GM13976 (cell line): ENCODE measurements at places on chromosomes 7 and 10.

DNA sequence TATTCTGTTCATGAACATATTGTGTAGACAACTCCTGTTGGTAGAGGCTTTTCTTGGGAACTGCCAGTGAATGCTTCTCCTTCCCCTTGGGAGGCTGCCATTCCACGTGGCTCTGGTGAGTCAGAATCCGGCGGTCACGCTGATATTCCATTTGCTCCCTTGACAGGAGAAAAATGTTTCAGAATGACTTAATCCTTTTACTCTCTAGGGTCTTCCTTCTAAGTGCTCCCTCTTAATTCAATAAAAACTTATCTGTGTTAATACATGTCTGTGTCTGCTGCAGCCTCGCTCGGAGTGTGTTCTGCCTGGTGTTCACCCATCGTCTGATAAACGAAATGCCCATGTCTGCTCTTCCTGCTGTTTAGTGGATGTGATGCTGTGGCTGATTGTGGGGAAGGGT lies 278.6 kb downstream of the ARHGAP12 start:
- DNase-seq, result no peak

GRCh38 chr10:81130014-81130413 lies 592.3 kb downstream of the SH2D4B start:
- DNase-seq, result no peak

GRCh38 chr10:12135631-12136030 lies 6.2 kb downstream of the SEC61A2 start:
- DNase-seq, result no peak

DNA sequence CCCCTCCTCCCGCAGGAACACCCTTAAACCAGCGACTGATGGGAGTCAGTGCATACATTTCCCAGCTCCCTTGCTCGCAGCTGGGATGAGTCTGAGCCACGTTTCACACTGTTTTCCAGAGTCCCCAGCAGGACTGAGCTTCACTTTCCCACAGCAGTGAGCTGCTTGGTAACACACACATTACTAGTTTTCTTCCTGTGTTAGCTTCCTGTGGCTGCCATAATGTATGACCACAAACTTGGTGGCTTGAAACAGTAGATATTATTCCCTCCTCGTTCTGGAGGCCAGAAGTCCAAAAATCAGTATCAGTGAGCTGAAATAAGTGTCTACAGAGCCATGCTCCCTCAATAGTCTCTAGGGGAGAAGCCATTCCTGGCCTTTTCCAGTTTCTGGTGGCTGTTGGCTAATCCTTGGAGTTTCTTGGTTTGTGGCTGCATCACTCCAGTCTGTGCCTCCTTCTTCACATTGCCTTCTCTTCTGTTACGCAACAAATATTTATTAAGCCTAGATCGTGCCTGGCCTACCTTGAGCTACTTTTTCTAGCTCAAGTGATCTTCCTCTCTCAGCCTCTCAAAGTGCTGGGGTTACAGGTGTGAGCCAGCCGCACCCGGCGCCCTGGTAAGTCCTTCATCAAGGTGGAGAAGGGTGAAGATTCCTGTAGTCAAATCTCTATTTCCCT lies 26.2 kb upstream of the CARD11 start:
- no peak for DNase-seq

GRCh38 chr7:105581066-105581811 lies at the start of gene EFCAB10:
TSS of gene EFCAB10 (minus strand) at chr7:105581493. CDS start at chr7:105581463, 30 bp downstream.
- peak; percentile 71 for DNase-seq

- DNase-seq, result no peak
Observed at GRCh38 chr7:27123477-27124053, 7.0 kb downstream of the HOXA4 start.

GRCh38 chr7:131673576-131673975 lies 117.1 kb upstream of the PODXL start:
- DNase-seq, result no peak

DNA sequence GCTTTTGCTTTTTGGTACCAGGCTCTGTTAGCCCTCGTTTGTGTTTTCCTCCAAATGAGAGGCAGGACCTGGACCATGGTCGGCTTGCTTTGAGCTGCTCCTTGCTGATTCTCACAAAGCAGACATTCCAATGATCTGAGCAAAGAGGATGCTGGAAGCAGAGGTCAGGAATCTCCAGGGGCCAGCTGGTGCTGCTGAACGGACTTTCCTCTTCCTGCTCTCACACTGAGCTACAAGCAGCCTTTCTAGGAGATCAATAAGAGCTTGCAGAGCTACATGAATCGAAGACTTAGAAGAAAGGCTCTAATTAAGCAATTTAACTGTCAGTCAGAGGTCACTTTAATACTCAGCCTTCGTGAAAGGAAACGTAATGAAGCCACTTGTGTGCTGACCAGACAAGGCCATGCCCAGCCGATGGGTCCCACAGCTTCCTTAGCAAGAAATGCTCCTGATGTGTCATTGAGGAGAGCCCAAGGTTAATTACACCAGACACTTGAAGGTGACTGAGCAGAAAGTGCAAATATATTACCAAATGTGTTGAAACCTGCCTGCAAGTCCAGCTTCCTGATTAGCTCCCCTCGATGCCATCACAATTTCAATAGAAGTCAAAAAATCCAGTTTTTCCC lies 151.3 kb upstream of the RSU1 start:
- no peak for DNase-seq

GRCh38 chr7:9022456-9022855 lies 589.0 kb downstream of the NXPH1 start:
- DNase-seq, result no peak

GRCh38 chr7:155878250-155878649 lies 66.0 kb upstream of the SHH start:
- DNase-seq, result no peak

DNA sequence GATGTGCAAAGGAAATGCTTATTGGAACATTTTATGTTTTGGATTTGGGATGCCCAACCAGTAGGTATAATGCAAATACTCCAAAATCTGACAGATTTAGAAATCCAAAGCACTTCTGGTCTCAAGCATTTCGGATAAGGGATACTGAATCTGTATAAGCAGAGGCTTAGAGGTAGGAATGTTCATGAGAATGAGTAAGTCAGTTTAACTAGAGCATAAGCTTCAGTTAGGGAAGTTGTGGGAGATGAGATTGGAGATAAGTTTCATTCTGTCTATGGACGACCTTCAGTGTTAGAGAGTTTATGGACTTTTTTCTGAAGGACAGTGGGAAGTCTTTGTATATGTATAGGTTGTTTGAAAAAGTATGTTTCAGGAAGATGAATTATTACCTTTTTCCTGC lies 10.4 kb downstream of the TAX1BP1 start:
- DNase-seq, result no peak

DNA sequence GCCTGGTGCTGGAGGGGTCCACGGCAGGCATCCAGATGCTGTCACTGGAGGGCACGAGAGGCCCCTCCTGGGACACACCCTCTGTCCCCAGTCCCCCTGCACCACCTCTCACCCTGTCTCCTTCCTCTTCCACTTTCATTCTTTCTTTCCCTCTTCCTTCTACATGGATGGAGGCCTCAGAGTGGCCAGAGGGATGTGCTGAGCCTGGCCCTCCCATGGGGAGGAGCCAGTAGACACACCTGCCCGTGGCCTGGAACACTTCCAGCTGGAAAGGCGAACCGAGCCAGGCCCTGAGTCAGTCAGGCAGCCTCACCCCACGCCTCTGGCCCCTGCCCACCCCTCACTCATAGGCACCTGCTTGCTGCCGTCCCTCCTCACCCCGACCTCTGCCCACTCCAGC lies 55.9 kb upstream of the MXI1 start:
- no peak for DNase-seq

DNA sequence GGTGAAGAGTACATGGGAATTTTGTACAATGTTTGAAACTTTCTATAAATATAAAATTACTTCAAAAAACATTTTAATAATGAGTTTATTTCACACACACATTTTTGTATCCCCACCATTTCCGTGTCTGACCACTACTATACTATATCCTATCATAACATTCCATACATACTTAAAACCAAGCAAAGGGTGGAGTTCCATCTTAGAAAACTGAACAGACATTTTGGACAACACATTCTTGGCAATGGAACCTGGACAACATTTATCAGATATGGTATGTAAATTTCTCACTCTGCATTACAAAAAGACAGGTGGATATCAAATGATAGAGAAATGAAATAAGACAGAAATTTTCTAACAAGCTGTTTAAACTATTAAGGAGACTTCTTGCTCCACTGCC lies 168.9 kb downstream of the TWIST1 start:
- DNase-seq, result no peak

- peak; percentile 36 for DNase-seq
Observed at GRCh38 chr10:67837541-67838314, at the start of gene DNAJC12. TSS of gene DNAJC12 (minus strand) at chr10:67838188. CDS start at chr10:67838011, 177 bp downstream.

DNA sequence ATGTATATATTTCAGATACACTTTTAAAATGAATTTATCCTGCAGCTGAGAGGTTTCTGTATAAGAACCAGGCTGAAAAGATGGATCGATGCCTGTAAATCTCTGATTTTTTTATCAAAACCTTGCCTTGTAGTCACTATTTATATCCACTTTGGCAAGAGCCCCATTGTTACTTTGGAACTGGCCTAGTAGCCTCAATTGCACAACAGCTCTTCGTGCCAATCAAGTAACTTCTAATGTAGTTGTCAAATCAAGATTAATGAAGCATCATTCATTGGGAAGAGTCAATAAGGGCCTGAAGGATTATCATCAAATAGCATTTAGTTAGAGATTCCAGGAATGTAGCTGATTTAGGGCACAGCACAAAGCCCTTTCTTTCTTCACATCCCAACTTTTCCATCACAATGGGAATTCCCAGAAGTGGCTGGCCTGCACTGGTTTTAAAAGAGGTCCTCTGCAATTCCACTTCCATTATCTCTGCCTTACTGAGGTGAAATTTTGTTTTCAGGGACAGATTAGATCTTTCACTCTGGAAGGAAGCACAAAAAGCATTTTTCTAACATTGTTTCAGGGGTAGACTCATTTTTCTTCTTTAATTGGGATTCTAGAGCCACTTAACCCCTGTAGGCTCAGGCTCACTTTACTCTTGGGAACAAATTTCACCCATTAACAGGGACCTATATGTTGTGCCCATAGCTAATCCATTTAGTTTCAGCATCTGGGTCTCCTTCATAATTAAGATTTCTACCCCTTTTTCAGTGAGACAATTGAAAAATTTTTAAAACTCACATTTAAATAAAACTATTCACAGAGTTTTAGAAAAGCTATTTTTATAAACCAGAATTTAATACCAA lies 97.8 kb downstream of the CALCR start:
- DNase-seq, result no peak

DNA sequence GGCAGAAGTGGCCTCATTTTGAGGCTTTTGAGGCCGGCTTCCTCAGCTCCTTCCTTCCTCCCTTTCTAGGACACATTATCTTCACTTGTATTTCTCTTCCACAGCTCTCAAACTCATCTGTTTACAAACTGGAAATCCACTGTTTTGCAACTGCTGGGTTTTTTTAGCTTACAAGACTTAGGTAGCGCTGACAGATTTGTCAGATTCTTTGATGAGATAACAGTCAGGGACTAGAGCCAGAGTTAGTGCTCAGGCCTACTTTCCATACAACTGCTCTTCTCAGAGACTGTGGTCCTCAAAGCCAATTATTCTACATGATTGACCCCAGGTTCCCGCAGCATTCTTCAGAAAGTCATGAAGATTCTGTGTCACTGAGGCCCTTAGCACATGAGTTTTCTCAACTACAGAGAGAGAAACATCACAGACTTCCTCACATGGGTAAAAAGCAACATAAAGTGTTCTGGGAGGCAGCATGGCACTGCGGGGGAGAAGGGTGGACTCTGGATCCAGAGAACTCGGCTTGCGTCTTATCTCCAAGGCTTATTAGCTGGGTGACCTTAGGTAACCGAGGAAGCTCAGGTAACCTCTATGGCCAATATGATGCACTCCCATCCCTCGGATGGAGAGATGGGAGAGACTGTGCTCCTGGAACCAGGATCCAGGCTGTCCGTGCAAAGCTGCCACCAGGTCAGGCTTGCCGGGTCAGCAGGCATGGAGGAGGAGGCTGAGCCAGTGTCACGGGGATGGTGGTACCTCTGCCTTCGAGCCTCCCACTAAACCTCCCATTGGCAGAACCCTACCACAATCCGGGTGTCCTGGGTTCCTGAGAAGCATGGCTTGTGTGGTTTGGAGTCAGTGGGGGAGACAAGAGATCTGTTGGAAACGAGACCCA lies 10.5 kb downstream of the DDC start:
- no peak for DNase-seq

DNA sequence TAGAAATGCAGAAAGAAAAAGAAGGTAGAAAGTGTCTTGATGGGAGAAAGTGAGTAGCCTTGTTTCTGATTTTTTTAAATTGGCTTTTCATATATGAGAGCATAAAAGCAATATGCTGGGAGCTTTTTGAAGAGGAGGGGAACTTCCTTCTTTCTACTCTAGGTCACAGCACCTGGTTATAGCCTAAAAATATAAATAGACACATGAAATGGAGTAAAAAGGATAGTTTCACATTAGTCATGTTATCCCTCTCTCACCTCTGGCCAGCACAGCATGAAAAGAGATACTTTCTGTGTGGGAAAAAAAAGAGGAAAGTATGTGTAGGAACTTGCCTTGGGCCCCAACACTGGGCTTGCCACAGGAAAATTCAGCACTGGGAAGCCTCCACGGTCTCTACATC lies 292.2 kb upstream of the ZWINT start:
- no peak for DNase-seq

DNA sequence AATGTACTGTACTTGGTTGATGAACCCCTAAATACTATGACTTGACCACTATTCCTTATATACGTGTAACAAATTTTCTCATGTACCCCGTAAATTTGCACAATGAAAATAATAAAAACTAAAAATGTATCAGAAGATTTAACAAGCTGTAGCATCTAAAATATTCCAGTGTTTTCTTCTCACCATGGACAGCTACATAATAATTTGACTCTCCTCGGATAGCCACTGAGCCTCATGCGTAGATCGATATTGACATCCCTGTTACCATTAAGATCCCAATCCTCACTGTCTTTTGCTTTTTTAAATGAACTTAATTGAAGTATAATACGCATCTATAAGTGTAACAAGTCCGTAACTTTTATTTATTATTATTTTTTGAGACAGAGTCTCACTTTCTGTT lies 179.7 kb upstream of the C7orf33 start:
- no peak for DNase-seq

- DNase-seq, result no peak
Observed at GRCh38 chr7:47000561-47000960, 581.4 kb downstream of the TNS3 start.

- DNase-seq, result no peak
Observed at GRCh38 chr7:126223729-126224128, 1029.0 kb downstream of the GRM8 start.

DNA sequence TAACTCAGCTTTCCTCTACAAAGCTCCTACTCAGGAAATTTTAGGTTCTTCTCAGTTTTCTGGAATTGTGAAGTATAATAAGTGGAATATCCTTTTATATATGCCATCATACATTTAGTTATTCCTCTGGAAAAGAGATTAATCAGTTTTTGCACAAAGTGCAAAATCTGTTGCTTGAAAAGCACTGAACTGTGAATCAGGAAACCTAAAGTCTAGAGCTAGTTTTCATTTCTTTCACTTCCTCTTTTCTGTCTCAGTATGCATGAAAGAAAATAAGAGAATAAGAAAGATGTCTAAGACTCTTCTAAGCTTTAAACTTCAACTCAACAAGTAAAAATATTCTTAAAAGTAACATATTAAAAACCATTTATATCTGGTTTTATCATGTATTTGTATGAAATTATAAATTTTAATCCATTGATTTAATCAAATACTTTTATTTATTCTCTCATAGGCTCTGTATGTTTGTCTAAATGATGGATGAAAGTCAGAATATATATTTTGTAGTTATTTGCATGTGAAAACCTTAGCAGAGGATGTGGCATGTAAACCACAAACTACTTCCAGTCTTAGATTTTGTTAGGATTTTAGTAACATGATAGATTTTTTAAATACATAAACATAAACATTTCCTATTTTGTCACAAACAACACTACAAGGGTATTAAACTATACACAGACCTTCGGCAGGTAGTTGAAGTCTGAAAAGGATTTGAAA lies 1073.0 kb downstream of the XPNPEP1 start:
- DNase-seq, result peak; percentile 10
